LHCN-M2 (cell line): ENCODE measurements at places on chromosomes 7 and 10. TPM values are rescaled to one million over a fixed set of nuclear protein-coding genes. Genes with fewer than 3 reads are reported as not detected.

DNA sequence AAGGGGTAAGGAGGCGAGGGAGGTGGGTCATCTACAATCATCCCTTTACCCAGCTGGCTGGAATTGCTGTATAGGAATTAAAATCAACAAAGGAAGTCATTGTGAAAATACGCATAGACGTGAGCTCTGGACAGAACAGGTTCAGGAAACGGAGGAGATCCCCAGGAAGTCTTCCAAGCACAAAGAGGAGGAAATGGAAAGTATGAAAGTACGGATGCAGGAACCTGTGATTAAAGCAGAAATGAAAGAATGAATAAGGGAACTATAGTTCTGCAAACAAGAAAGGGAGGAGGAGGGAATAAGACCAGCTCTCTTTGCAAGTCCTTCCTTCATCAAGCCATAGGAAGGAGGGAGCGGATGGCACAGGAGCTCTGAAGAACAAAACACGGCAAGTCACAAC is 61.8 kb downstream of the PYROXD2 start:
- no peak for DNase-seq

DNA sequence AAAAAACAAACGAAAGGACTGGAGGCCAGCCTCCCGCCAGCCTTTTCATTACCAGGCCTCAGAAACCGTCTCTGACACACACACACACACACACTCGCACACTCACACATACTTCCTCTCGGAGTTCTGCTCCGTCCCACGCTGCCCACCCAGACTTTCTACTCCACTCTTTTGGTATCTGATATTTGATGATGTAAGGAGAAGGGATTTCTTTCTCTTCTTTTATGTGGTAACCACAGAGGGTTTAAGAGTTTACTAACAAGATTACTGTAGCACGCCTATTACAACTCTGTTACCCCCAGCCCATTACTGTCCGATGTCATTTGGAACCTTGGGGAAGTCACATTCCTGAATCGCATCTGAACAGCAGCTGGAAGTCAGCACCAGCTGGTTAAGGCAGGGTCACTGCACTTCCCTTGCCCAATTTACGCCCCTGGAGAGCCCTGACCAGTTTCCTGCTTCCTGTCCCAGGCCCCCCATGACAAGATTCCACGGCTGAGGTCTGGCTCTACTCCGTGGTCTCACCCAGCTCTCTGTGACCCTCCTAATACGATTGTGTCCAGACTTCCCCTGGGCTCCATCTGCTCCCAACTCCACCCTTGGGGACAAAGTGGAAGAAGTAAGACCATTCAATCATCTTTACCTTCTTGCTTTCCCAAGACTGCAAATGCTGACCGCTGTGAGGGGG is 1.1 kb downstream of the DENND2A start:
- DNase-seq = no peak

The TFEC gene
- total RNA-seq = not detected in 2 replicates

The AKR1C2 gene
- 10.0 and 10.3 TPM in 2 replicates for total RNA-seq

- no peak for DNase-seq
Measured at GRCh38 chr7:17558558-17559332, 260.3 kb downstream of the AHR start.

The MTURN gene
- 18.7 and 18.8 TPM in 2 replicates for total RNA-seq

GRCh38 chr10:21194510-21194993 is 297.4 kb upstream of the NEBL start:
- DNase-seq = peak; percentile 67

DNA sequence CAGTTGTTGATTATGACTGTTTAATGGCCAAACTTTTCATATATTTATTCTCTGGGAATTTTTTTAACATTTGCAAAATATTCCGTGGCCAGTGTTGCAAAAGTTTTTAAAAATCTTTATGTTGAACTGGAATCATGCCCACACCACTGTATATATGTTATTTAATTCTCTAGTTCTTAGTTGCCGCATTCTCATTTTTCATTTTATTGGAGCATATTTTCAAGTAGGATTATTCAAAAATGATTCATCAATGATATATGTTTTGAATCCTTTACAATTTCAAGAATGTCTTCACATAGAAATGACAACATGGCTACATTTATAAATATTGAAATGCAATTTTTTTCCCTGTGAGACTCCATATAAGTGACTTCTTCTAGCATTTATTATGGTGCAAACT is 188.6 kb upstream of the LRRTM3 start:
- no peak for DNase-seq

DNA sequence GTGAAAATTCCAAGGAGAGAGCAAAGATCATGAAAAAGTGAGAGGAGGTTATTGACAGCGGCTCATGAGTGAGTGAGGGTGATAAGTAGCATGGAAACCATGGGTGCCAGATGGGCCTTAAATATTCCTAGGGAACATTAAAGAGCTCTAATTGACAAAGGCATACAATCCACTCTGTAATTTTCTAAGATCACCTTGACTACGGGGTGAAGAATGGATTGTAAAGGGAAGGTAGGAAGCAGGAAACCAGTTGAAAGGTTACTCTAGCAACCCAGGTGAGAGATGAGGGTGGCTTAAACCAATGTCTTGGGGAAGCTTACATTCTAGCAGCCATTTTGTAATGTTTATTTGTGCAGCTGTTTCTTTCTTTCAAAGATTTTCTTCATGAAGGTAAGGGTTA is 75.7 kb downstream of the RSU1 start:
- DNase-seq = no peak

GRCh38 chr7:11168650-11169170 is 195.0 kb downstream of the PHF14 start:
- no peak for DNase-seq

The RPP30 gene
- 55.0 and 56.6 TPM in 2 replicates for total RNA-seq

DNA sequence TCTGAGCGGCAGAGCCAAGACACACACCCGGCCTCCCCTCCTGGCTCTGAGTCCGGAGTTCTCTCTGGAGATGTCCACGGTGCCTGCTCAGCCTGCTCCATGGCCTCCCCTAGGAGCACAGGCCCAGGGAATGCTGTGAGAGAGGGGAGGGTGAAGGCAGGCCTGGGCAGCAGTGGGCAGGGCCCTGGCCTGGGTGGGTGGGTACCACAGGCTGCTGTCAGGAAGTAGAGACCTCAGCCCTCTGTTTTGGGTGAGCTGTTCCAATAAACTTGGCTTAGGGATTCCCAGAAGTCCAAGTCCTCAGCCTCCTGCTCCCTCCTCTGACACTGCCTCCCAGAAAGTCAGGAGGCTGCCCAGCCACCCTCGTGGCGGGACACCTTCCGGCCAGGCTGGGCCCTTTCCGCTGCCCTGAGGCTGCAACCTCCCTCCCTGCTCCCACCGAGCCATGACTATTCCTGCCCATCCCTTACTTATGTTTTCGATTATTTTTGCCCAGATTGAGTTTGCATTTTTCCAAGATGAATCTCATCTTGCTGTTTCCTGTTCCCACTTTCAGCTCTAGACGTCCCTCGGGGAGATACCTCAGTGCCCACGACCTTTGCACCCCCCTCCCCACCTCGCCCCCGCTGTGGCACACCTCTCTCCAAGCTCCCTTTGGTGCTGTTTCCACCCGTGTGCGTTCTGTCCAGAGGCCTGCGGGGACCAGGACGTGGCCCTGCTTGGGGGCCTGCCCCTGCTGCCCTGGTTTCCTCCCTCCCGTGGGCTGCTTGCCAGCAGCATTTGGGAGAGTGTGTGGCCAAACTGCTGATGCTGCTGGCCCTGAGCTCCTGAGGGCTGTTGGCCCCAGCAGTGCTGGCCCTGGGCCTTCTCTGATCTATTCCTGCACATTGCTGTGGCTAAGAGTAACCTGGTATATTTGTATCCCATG is 5.8 kb upstream of the POLM start:
- DNase-seq = peak; percentile 85

The INA gene
- total RNA-seq = not detected in 2 replicates

GRCh38 chr10:79409038-79409725 is 36.2 kb downstream of the ZCCHC24 start:
- DNase-seq = no peak

The JAKMIP3 gene
- not detected in 2 replicates for total RNA-seq

GRCh38 chr10:22998091-22998490 is 70.2 kb downstream of the ARMC3 start:
- no peak for DNase-seq

GRCh38 chr10:34778237-34778636 is 36.9 kb downstream of the PARD3 start:
- no peak for DNase-seq

DNA sequence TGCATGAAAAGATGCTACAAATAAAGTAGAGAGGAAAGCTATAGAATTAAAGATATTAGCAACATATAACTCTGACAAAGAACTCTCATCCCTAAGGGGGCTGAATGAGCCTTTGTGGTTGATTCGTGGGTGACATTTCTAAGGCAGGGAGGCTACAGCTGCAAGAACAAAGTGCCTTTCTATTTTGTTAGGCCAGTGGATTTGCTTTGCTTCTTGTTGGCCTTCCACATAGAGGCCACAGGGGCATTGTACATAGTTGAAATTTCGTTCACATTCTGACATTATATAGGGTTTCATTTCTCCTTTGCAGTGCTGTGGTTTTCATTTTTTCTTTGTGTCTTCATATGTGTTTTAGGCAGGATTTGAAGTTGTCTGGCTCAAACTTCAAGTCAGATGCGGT is 819.2 kb upstream of the C7orf33 start:
- no peak for DNase-seq

DNA sequence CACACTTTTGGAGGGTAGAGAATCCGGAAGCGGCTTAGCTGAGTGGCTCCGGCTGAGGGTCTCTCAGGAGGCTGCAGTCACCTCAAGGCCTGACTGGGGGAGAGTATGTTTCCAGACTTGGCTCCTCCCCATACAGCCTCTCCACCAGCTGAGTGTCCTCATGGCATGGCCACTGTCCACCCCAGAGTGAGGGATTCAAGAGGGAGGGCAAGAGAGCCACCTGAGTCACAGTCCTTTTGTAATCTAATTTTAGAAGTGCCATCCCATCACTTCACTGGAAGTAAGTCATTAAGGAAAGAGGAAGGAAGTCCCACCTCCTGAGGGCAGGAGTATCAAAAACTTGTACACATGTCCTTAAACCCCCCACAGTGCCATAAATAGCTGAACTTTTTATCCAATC is 134.0 kb downstream of the GLI3 start:
- DNase-seq = no peak

DNA sequence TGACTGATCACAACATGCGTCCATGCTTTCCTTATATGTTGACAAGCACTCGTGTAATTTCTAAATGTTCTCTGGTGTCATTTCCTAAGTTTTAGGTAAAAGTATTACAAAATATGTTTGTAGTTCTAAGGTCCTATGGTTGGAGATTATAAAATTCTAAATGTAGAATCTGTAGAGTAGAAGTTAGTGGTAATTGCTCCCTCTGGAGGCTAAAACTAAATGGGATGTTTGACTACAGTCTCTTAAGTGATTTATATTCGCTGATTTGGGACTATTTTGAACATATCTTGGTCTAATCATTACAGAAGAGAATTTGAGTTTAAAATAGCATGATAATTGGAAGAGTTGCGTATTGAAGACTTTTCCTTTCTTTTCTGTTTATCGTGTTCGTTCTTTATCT is 74.1 kb downstream of the ZMYND11 start:
- peak; percentile 5 for DNase-seq

The CADPS2 gene
- total RNA-seq = 0.13 and 0.23 TPM in 2 replicates

The AUTS2 gene
- 3.0 and 4.6 TPM in 2 replicates for total RNA-seq

The TMEM213 gene
- not detected in 2 replicates for total RNA-seq

DNA sequence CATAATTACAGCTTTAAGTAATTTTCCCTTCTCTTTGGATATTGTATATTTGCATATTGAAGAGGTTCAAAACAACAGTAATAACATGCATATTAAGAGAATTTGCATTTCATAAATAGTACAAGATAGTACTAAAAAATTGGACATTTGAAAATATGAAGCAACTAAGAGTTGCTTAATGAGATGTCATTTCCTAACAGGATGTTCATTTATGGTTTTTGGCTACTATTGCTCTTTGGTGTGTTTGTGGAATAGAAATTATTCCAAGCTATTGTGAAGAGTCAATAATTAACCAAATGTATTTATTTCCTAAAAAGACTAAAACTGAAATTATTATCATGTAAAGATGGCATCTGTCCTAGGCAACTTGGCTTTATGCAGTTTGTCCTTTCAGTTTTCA is 4.1 kb upstream of the SGCE start:
- DNase-seq = no peak

GRCh38 chr7:38512704-38513103 is 118.5 kb downstream of the AMPH start:
- DNase-seq = peak; percentile 5

The NPY gene
- not detected in 2 replicates for total RNA-seq

The PGAM2 gene
- total RNA-seq = not detected in 2 replicates

The ATRNL1 gene
- total RNA-seq = 13.0 and 13.1 TPM in 2 replicates

GRCh38 chr7:100567751-100568175 is 5.9 kb downstream of the SAP25 start:
- peak; percentile 36 for DNase-seq

- DNase-seq = no peak
Measured at GRCh38 chr10:112519133-112519761, 72.2 kb downstream of the VTI1A start.

The CCNY gene
- total RNA-seq = 51.6 and 63.7 TPM in 2 replicates

- no peak for DNase-seq
Measured at GRCh38 chr7:70566671-70567070, 565.3 kb upstream of the GALNT17 start.

The ACTL6B gene
- total RNA-seq = not detected in 2 replicates

The CLCN1 gene
- total RNA-seq = not detected in 2 replicates

DNA sequence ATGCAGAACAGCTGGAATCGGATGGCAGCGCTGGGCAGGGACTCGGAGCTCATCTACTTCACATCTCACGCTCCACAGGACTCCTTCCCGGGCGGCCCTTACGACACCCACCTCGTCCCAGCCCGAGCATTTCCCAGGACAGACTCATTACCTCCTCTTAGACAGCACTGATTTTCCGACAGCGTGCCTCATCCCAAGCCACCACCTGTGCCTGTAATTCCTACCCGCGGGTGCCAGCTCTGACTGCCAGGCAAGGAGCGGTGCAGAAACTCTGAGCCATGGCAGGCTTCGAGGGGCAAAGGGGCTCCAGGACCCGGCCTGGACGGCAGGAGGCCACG is 25.6 kb downstream of the GPER1 start:
- DNase-seq = no peak

The SPAM1 gene
- not detected in 2 replicates for total RNA-seq

The MMD2 gene
- not detected in 2 replicates for total RNA-seq

GRCh38 chr7:89385411-89385810 is 589.9 kb upstream of the TEX47 start:
- no peak for DNase-seq

The COL13A1 gene
- 1.5 and 2.6 TPM in 2 replicates for total RNA-seq

DNA sequence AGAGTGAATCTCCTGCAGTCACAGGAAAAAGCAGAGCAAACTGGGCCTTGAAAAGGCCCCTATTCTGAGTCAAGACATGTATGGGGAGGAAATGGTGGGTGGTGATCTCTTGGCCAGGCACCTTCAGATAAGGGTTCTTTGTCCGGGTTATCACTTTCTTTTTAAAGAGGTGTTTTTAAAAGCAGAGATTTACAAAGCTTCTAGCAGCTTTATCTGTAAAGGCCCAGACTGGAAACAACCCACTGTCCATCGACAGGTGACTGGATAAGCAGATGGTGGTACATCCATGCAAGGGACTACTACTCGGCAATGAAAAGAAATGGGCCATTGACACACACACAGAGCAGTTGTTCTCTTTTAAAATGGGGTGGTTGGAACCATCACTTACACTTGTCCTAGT is 596.7 kb upstream of the MKI67 start:
- no peak for DNase-seq

- no peak for DNase-seq
Measured at GRCh38 chr7:64947252-64948000, 43.4 kb downstream of the ZNF117 start.
